ENCODE measurements at places on chromosomes 3 and 15.

GRCh38 chr15:91133511-91133910 is 33.5 kb downstream of the SV2B start:
- no peak for DNase-seq

DNA sequence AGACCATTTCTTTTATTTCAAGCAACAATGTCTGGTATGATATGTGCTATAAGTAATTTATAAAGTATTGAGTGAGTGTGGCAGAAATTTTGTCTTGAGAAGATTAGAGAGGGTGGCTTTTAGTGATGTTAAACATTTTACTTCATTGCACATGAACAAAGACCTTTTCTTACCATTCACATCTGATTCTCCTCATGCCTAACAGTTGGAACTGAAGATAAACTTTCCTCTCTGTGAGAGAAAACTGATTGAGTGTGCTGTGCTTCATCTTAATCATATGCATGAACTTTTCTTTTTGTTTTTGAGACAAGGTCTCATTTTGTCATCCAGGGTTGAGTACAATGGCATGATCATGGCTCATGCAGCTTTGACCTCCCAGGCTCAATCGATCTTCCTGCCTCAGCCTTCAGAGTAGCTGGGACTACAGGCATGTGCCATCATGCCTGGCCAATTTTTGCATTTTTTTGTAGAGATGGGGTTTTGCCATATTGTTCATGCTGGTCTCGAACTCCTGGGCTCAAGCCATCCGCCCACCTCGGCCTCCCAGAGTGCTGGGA is 377.7 kb upstream of the GOLIM4 start:
- DNase-seq, result no peak

- DNase-seq, result no peak
Observed at GRCh38 chr3:52670621-52671521, 14.8 kb downstream of the PBRM1 start.

- no peak for DNase-seq
Observed at GRCh38 chr3:23888617-23889228, 28.1 kb downstream of the NKIRAS1 start.
